ENCODE measurements at places on chromosomes 3 and 15.

- no peak for DNase-seq
Observed at GRCh38 chr3:10926256-10926810, 66.2 kb upstream of the SLC6A1 start.

- DNase-seq: no peak
Observed at GRCh38 chr15:48675436-48675835, 29.9 kb upstream of the FBN1 start.

- no peak for DNase-seq
Observed at GRCh38 chr15:63043335-63044076, 959 bp downstream of the TPM1 start.

- no peak for DNase-seq
Observed at GRCh38 chr15:37181339-37181738, 81.0 kb upstream of the MEIS2 start.

DNA sequence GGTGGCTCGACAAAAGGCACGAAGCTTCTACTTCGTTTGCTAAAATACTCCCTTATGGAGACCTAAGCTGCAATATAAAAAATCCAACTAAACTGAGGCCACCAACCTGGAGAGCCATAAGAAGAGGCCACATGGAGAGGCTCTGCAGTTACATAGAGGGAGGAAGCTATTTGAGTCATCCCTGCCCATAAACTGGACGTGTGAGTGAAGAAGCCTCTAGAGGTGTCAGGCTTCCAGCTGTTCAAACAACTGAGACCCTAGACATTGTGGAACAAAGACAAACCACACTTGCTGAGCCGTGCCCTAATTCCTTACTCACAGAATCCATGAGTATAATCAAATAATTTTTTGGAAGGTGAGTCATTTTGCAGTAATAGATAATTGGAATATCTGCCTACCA is 50.2 kb upstream of the GMNC start:
- no peak for DNase-seq

DNA sequence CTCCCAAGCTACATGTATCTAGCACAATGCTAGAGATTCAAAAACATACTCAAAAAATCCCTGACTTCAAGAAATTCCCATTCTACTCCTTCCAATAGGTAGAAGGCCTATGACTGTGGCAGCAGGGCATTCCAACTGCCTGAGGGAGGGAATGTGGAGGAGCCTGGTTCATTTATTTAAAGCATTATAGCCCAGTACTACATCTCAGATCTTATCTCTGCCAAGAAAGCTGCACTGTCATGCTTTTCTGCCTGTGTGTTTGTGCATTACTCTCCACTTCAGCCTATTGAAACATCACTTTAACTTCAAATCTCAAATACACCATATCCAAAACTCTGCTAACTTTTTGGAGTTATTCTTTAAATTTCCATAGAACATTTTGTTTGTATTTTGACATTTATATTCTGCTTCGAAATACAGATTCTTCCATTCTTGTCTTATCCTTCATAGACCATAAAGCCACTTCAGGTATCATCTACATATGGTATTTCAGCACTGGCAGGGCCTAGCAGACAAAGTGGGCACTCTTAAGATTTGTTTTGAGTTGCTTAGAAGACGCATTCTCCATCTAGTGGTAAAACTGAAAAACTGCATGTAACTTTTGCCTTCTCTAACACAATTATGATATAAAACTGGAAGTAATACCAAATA is 59.1 kb upstream of the NEDD4 start:
- peak; percentile 23 for DNase-seq
